ENCODE measurements at places on chromosomes 1 and 21. TPM values are rescaled to one million over a fixed set of nuclear protein-coding genes. Genes with fewer than 3 reads are reported as not detected.

Gene ZNF593OS
- not detected for total RNA-seq

Gene GNAT2
- not detected for total RNA-seq

Gene IBA57
- total RNA-seq: 3.7 TPM

Gene PGLYRP3
- not detected for total RNA-seq

Gene CDC42
- total RNA-seq: 179 TPM

- DNase-seq: peak; percentile 74
- no peaks in the 10 kb centered on the region for H3K27me3 ChIP-seq
- H3K4me3 ChIP-seq: no peak overlapping the region
- no peaks in the 10 kb centered on the region for H3K36me3 ChIP-seq
- H3K27ac ChIP-seq: no peak overlapping the region
- no peaks in the 10 kb centered on the region for H3K4me1 ChIP-seq
Measured at GRCh38 chr1:34131396-34132160, 33.5 kb downstream of the CSMD2 start.

DNA sequence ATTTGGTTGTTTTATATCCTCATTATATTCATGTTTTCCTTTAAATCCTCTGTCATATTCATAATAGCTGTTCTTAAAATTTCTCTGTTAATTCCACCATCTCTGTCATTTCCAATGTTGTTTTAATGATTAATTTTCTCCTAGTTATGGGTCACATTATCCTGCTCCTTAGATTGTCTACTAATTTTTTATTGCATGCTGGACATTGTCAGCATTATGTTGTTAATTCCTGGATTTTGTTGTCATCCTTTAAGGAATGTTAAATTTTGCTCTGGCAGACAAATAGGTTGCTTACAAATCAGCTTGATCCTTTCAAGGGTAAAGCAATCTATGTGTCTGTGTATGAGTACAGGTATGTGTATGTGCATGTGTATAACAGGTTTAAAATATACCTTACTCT is 393.8 kb upstream of the POU3F1 start:
- no peaks in the 10 kb centered on the region for H3K36me3 ChIP-seq
- DNase-seq: no peak
- H3K27me3 ChIP-seq: no peaks in the 10 kb centered on the region
- no peaks in the 10 kb centered on the region for H3K4me1 ChIP-seq

DNA sequence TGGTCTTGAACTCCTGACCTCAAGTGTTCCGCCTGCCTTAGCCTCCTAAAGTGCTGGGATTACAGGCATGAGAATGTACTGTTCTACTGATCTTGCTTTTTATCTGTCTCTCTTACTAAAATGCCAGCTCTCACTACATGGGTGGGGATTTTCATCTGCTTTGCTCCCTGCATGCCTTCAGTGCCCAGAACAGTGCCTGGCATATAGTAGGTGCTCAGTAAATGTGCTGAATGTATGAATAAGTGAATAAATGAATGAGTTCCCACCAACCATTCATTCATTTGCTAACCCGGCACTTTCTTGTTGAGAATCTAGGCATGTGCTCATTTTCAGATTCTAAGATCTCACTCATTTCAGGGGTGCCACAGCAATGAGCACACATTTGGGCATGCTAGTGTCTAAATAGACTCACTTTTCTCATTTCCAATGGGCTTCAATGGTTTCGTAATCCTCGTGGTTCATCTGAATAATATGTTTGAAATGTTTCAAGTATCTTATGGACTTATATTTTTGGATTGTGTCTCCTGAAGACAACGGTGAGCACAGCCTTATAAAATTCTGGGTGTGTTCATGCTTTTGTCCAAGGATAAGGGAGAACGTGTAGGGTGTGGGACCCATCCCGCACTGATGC is 7.6 kb downstream of the DHRS3 start:
- H3K27me3 ChIP-seq: no peaks in the 10 kb centered on the region
- no peak overlapping the region for H3K4me3 ChIP-seq
- peaks cover 78% of the 10 kb centered on the region for H3K4me1 ChIP-seq
- peak overlapping the region; percentile 40 for H3K27ac ChIP-seq
- H3K36me3 ChIP-seq: peaks cover 27% of the 10 kb centered on the region

DNA sequence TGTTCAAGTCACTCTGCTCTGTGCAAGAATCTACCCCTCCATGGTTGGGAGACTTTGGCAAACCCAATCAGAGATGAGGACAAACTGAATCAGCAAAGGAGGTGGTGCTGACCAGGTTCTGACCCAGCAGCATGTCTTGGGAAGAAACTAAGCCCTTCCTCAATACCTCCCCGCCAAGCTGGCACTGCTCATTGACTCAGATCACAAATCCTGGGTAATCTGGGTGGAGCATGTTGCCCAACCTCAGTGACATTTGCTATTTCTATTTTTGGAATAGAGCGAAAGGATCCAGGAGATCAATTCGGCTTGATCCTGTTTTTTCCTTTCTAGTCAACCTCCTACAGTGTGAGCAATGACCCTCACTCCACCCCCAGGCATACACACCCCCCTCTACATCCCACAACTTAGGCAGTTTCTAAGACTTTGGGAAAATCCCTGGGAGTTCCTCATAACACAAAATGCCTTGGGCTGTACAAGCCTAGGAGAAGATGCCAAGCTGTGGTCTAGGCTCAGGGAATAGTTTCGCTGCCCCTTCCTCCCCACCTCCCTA is 166.8 kb upstream of the KCNJ6 start:
- no peak overlapping the region for H3K4me3 ChIP-seq
- H3K27ac ChIP-seq: no peak overlapping the region
- H3K36me3 ChIP-seq: no peaks in the 10 kb centered on the region
- H3K4me1 ChIP-seq: no peaks in the 10 kb centered on the region

- no peak overlapping the region for H3K4me3 ChIP-seq
- DNase-seq: no peak
- peaks cover 12% of the 10 kb centered on the region for H3K4me1 ChIP-seq
- no peaks in the 10 kb centered on the region for H3K36me3 ChIP-seq
Measured at GRCh38 chr1:66399888-66400529, 133.9 kb upstream of the SGIP1 start.

DNA sequence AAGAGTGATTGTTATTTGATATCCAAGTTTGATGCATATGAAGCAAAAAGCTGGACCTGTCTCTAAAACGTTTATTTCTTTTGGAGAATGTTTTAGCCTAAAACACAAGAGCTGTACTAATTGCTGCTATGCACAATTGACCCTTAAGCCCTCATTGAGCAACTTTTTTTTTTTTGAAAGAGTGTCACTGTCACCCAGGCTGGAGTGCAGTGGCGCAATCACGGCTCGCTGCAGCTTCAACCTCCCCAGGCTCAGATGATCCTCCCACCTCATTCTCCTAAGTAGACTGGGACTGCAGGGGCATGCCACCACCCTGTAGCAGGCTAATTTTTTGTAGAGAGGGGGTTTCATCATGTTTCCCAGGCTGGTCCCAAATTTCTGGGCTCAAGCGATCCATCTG is 129.1 kb downstream of the PIK3R3 start:
- H3K4me1 ChIP-seq: peaks cover 3% of the 10 kb centered on the region
- H3K27ac ChIP-seq: no peak overlapping the region
- peaks cover 60% of the 10 kb centered on the region for H3K36me3 ChIP-seq
- no peak overlapping the region for H3K4me3 ChIP-seq
- no peaks in the 10 kb centered on the region for H3K27me3 ChIP-seq

DNA sequence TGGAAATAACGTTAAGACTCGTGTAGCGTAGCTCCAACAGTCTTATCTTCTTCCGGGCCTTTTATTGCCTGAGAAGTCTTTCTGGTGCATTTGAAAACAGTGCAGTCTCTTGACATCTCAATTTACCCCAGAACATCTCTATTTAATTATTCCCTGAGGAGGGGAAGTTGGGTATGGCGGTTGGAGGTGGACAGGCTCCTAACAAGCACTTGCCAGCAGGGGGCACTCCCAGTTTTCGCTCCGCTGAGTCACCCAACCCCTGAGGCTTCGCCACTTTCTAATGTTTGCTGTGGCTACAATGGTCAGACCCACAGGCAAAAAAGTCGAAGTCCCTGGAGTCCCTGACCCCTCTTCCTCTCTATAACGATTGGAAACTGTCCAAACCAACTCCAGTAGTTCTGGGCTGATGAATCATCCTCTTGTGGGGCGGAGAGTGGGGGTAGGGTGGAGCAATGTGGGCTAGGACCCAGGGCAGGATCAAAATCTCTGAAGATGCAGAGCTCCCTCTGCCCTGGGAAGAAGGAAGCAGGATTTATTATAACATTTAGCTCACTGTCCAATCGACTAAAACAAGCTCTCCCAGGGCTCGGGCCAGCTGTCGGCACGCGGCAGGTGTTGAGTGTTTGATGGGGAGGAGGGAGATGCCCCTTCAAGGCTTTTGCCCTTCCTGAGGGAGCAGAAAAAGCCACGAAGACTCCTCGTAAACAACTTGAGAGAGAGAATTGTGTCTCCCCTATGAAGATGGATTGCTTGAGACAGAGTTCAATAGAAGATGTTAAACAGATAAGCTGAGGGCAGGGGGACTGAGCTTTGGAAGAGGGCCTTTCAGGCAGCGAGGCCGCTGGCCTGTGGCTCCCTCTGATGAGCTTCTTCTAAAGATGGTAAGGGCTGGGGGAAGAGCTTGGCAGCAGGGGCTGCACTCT is 85.7 kb downstream of the BRINP2 start:
- H3K4me3 ChIP-seq: no peak overlapping the region
- peaks cover 9% of the 10 kb centered on the region for H3K4me1 ChIP-seq
- no peak overlapping the region for H3K27ac ChIP-seq
- DNase-seq: no peak
- H3K27me3 ChIP-seq: no peaks in the 10 kb centered on the region
- H3K36me3 ChIP-seq: no peaks in the 10 kb centered on the region

GRCh38 chr1:225004396-225004795 is 74.9 kb downstream of the DNAH14 start:
- H3K36me3 ChIP-seq: no peaks in the 10 kb centered on the region
- DNase-seq: no peak
- no peak overlapping the region for H3K27ac ChIP-seq
- H3K4me1 ChIP-seq: no peaks in the 10 kb centered on the region
- H3K27me3 ChIP-seq: no peaks in the 10 kb centered on the region
- H3K4me3 ChIP-seq: no peak overlapping the region

GRCh38 chr1:98323388-98323787 is 338.1 kb upstream of the SNX7 start:
- no peak overlapping the region for H3K27ac ChIP-seq
- no peak for DNase-seq
- no peak overlapping the region for H3K4me3 ChIP-seq

- H3K4me1 ChIP-seq: no peaks in the 10 kb centered on the region
- H3K27ac ChIP-seq: no peak overlapping the region
- no peak for DNase-seq
- no peaks in the 10 kb centered on the region for H3K36me3 ChIP-seq
Measured at GRCh38 chr1:187129132-187129531, 300.4 kb downstream of the PLA2G4A start.

DNA sequence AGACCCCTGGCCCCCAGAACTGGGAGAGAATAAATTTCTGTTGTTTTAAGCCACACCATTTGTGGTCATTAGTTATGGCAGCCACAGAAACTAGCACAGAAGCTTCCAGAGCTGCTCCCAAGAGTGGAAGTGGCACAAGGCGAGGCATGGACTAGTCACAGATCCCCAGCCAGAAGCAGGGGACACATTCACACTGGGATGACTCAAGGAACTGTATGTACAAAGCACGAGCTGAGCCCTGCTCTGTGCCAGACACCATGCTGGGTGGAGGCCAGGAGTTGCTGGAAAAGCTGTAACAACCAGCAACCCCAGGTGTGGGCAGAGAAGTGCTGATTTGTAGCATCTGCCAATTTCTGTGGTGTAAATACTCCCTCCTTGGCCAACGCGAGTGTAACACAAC is 55.6 kb downstream of the TCP10L start:
- H3K4me3 ChIP-seq: no peak overlapping the region
- H3K27me3 ChIP-seq: no peaks in the 10 kb centered on the region
- no peak for DNase-seq
- H3K4me1 ChIP-seq: peaks cover 4% of the 10 kb centered on the region
- H3K36me3 ChIP-seq: no peaks in the 10 kb centered on the region
